Stimulated activated CD8-positive, alpha-beta memory T cell treated with anti-CD3 and anti-CD28 coated beads, Interleukin-4, amount 100 ng/mL, for 24 hours (primary cell): ENCODE measurements at places on chromosomes 7 and 10.

GRCh38 chr7:130430841-130431666 lies 9.8 kb downstream of the CEP41 start:
- no peak for DNase-seq

DNA sequence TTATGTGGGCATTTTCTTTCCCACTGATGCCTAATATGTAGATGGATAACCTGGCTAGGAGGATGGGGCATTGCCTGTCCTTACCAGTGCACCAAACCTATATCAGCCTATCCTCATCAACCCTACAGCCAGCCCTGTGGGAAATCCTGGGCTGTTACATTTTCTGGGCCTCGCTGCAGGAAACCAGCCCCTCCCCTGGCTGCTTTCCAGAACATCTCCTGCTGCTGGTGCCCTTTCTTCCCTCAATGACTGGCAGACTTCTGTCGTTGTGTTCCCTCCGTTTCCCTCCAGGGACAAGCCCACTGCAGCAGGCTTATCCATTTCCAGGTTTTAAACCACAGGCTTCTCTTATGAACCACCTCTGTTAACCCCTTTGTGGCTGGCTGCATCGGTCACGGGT lies 486.1 kb upstream of the COBL start:
- no peak for DNase-seq

DNA sequence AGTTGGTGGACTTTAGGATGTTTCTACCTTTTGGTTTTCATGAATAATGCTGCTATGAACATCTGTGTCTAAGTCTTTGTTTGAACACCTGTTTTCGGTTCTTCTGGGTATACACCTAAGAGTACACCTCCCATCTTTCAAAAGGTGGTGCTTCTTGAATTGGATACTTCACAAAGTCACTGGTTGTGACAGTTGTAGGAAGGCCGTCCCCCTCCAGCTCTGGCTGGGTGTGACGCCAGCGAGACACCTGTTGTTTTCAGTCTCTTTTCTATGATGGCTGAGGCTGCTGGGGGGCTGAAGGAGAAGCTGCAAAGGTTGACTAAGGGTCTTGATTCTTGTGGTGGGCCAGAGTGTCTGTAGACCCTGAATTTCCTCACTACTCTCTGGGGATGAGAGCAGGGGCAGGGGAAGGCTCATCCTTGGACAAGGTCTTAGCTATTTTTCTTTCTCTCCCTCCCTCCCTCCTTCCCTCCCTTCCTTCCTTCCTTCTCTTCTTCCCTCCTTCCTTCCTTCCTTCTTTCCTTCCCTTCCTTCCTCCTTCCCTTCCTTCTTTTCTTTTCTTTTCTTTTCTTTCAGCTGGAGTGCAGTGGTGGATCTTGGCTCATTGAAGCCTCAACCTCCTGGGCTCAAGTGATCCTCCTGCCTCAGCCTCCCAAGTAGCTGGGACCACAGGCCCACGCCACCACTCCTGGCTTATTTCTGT lies 5.6 kb downstream of the NEURL1 start:
- no peak for DNase-seq

- DNase-seq, result no peak
Measured at GRCh38 chr7:138720286-138720685, 19.1 kb upstream of the SVOPL start.

GRCh38 chr10:79930751-79931150 lies 18.2 kb downstream of the SFTPD start:
- no peak for DNase-seq

GRCh38 chr7:157380416-157380815 lies 43.6 kb downstream of the DNAJB6 start:
- no peak for DNase-seq

GRCh38 chr7:55366461-55367070 lies 1.4 kb downstream of the LANCL2 start:
- no peak for DNase-seq

- DNase-seq, result no peak
Measured at GRCh38 chr10:43040482-43041256, 36.2 kb upstream of the RET start.

DNA sequence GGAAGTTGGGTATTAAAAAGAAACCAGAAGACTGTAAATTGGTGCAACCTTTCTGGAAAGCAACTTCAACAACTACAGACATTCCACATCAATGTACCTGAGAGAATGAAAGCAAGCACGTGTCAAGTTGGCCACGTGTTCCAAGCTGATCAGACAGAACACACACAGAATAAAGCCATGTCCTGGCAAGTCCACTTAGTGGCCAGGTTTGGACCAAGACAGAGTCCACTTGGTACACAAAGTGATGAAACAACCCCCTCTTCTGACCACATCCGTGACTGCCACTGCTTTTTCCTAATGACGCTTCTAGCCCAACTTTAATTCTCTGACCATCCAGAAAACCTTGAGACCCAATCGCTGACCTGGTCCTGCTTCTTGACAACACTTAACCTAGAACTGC lies 109.4 kb downstream of the ABLIM1 start:
- no peak for DNase-seq

DNA sequence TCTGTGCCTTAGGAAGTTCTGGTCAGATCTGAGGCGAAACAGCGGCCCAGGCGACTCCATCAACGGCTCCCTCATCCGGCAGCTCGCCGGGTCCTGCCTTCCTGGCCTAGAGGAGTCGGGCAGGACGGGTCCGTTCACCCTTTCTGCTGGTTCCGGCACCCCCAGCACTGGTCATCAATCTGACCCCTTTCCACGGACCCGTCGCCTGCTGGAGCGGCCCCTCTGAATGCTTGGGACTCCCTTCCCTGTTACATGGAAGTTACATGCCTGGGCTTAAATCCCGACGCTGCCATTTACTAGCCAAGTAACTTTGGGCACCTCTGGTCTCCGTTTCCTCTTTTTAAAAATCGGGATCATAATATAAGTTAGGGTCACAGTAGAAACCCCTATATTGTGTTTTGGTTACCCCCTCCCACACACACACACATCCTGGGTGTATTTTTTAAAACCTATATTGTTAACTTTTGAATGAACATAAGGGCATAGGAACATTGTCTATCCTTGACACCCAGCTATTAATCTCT lies 607 bp upstream of the GGCT start:
- no peak for DNase-seq

DNA sequence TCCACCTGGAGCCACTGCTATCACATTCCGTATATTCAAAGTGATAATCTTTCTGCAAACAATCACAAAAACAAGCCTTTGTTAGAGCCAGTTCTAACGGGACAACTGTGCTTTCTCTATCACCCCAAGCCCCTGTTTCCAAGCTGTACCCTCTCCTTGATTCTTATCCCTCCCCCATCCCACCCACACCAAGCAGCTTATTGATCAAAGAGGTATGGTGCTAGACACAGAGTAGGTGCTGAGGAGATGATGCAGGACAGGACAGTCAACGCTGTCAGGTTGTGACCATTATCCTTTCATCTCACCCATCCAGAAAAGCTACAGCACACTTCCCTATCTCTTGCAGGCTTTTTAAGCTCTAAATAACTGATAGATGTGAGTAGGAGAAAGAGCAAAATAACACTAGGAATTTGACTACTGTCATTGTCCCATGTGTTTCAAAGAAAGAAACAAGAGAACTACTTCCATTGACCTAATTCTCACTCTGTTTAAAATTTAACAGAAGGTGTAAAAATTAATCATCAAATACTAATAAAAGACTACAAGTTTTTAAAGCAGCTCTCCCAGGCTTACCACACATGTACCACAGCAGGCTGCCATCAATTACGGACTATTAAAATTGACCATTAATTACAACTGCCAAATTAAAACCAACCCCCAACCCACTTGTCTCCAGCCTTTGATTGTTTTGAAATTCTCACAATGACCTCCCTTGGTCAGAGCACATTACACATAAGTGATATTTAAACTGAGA lies 94.3 kb downstream of the ELAPOR2 start:
- DNase-seq, result no peak
